GM18507 (cell line): ENCODE measurements at places on chromosomes 6 and 20.

DNA sequence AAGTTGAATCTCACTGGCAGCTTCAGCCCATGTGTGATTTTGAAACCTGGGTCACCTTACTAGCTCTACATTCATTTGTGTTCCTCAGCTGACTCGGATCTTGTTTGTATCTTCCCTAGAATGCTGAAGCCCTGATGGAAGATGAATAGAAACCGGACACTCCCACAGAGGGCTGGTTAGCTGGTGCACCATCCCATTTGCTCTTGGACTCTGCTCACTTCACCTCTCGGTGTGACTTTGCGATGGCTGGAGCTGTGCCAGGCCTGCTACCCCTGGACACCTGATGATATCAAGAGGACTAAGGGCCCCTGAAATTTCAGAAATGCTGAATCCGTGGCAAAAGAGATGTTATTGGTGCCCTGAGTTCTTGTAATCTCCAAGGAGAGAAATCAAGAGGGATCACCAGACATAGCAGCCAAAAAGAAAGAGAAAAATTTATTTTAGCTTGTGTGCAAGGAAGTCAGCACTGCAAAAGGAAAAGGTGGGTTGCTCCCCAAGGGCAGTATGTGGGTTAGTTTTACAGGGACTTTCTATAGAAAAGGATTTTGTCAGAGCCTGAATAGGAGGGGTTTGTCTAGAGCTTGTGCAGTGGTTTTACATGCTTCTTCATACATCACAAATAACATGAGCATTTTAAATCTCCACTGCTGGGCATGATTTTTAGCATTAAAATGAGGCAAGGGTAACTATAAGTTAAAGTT, 426.3 kb upstream of the NOX3 start:
- DNase-seq: no peak

- no peak for DNase-seq
Observed at GRCh38 chr20:17568972-17569521, 828 bp upstream of the DSTN start.

DNA sequence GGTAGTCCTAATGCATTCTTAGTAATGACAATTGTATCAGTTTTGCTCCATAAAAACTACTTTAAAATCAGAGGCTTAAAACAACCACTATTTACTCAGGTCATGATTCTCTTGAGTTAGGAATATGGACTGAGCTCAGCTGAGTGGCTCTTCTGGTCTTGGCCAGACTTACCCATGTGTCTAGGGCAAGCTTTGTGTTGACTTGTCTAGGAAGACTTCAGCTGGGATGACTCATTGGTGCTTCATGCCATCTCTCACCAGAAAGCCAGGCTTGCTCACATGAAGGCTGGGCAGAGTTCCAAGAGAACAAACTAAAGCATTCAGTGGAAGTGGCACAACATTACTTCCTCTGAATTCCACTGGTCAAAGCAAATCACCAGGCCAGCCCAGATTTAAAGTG, 155.3 kb downstream of the DHX35 start:
- DNase-seq: no peak

DNA sequence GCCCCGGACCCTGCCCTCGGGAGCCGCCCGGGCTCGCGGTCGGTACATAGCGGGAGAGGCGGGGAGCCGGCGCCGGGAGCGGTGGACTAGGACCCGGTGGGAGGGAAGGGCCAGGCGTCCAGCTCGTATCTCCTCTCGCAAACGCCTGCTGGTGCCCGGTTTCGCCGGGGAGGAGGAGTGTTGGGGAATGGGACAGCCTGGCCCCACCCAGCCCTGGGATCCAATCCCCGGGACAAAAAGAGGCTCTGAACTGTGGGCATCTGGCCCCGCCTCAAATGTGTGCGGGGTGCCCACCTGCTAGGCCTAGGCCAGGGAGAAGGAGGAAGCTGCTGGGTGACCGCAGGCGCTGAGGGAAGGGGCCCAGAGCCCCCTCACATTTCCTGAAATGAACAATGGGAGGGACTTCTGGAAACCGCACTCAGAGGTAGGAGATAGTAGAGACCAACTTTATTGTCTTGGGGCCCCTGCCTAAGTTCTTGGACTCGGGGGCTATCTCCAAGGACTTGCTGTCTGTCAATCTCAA, at the start of gene KCNK17:
Gene KCNK17, minus strand, starts transcription at position 147 of the 523 bp plus-strand sequence. Its CDS starts 99 bp downstream, at position 48.
- DNase-seq: no peak

DNA sequence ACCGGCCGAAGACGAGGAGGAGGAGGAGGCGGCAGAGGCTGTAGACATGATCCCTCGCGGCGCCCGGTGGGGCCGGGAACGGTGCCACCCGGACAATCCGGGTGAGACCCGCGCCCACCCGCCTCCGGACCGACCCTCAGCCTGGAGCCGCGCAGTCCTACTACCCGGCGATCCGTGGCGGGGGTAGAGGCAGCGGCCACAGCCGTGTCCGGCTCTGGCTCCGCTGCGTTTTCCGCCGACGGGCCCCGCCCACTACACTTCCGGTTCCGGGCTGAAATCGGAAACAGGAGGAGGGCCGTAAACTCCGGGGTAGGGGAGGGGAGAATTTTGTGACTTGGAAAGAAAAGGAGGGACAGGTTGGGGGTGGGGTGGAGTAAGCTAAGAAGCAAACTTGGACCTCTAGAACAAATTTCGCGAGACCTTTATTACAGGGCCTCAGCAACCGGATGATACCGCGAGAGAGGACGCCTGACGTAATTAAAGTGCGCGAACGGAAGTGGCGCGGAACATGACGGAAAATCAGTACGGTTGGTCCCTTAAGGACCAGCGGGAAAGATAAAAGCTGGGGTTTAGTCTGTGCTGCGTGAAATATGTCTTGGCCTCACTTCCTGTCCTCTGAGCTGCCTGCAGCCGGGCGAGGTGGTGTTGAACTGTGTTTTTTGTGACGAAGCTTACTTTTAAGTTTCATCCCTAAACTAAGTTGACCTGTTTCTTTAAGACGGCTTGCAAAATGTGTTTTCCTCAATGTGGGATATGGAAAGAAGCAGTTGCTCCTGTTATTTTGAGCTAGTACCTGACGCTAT, at the start of gene MAP3K7:
Gene MAP3K7, minus strand, starts transcription at position 237 of the 803 bp plus-strand sequence. Its CDS starts 189 bp downstream, at position 48.
- DNase-seq: peak; percentile 65

DNA sequence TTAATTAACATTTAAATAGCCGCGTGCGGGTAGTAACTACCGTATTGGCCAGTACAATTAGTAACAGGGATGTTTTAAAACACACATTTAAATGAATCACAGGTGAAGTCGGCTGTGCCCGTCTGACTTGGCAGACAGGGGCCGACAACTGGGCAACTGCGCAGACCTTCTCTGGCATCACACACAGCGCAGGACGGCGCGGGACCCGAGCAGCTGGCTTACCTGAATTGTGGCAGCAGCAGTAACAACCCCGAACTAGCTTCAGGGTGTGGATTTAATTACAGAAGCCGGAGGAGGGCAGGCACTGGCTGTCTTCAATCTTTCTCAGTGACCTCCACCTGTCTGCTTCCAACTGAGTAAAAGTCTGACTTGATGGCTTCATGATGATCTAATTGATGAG, 91.7 kb downstream of the DACT2 start:
- DNase-seq: no peak

GRCh38 chr6:128507337-128508310, 12.8 kb downstream of the PTPRK start:
- DNase-seq: no peak

DNA sequence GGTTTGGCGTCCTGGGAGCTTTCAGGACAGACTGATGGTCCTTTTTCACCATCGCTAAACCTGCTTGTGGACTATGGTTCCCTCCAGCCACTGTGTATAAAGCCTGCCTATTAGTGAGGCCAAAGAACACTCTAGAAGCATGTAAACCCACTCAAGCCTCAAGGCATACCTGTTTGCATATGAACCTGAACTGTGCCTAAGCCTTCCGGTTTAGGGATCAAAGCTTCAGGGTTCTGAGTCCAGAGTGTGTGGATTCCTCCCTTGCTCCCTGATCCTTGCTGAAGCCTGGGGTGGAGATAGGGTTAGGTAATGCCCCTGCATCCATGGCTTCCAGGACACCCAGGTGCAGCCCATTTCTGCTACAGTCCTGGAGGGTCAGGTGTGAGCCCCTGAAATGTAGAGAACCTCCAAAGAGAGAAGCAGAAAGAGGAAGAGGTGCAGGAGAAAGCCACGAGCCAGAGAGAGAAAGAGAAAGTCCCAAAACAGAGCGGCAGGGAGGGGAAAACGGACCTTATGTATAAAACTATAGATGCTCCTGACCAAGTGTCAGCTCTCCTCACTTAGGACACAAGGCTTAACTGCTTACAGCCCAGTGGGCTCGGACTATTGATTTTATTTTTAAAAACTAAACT, 93.3 kb downstream of the SCML4 start:
- DNase-seq: no peak

GRCh38 chr20:48926821-48927220, 5.3 kb downstream of the ARFGEF2 start:
- DNase-seq: no peak

DNA sequence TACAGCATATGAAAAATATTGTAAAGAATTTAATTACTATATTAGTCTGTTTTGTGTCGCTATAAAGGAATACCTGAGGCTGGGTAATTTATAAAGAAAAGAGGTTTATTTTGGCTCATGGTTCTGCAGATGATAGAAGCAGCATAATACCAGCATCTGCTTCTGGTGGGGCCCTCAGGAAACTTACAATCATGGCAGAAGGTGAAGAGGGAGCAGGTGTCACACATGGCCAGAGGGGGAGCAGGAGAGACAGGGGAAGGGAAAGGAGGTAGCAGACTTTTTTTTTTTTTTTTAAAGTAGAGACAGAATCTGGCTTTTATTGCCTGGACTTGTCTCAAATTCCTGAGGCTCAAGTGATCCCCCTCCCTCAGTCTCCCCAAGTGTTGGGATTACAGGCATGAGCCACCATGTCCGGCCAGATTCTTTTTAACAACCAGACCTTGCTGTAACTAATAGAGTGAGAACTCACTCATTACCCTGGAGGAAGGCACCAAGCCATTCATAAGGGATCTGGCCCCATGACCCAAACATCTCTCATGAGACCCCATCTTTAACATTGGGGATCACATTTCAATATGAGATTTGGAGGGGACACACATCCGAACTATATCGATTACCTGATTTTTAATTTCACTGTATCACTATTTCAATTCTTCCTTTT, 64.6 kb downstream of the MAN1A1 start:
- no peak for DNase-seq

- no peak for DNase-seq
Observed at GRCh38 chr6:47106721-47107197, 64.6 kb upstream of the ADGRF1 start.

DNA sequence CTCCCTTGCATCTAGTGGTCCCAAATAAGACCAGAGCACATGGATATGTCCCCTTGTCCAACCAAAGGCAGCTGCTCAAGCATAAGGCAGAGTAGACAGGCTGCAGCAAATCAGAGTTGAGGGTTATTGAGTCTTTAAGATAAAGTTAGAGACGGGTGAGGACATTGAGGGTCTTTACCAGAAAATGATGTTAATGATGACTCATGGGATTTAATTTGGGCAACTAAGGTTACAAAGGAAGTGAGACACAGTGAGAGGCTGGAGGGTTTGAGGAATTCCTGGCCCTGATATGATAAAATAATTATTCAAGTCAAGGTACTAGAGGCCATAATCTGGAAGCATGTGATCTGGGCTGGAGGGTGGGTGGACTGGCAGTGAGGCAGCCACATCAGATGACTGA, 133.6 kb downstream of the ALDH8A1 start:
- DNase-seq: no peak

DNA sequence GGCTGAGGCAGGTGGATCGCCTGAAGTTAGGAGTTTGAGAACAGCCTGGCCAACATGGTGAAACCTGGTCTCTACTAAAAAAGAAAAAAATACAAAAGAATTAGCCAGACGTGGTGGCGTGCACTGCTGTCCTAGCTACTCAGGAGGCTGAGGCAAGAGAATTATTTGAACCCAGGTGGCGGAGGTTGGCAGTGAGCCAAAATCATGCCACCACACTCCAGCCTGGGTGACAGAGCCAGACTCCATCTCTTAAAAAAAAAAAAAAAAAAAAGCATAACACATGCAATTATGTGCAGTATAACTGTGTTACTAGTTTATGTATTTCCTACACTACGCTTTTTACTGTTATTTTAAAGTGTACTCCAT, 31.9 kb upstream of the FAM135A start:
- DNase-seq: no peak

- DNase-seq: no peak
Observed at GRCh38 chr6:15479761-15480160, 183.1 kb downstream of the DTNBP1 start.

- DNase-seq: no peak
Observed at GRCh38 chr20:62651285-62652021, 9.2 kb downstream of the SLCO4A1 start.

DNA sequence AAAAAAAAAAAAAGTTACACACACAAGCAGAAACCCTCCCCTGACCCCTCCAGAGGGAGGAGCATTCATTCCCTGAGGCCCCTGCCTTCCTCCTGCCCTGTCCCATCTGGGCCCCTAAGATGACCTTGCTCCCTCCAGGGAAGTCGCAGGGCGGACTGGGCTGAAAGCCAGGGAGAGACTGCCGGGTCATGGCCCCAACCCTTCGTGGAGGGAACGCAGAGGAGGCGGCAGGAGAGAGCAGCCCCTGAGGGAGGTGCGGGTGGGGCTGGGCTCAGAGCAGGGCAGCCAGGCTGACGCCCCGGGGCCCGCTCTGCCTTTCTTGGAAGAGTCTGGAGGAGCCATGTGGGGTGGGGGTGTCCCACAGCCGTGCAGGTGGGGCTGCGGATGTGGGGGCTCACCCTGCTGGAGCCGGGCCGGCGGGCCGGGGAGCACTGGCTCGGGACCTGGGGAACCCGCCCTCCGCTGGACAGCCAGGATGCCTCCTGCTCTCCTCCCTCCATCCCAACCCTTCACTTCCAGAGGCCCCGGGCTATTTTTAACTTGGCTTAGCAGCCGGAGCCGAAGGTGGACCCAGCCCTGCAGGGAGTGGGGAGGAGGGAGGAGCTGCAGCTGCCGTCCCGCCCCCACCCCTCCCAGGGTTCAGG, 15.0 kb upstream of the ABHD16B start:
- DNase-seq: no peak

DNA sequence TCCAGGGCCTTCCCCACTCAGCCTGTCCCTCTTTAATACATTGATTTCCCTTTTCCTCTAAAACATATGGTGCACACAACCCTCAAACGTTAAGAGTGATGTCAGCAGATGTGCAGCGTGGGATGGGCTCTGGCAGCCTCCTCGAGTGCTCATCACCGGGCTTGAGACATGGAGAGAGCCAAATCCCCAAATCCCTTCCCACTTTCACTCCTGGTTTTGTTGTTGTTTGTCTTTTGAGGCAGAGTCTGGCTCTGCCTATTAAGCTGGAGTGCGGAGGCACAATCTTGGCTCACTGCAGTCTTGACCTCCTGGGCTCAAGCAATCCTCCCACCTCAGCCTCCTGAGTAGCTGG, 5.8 kb upstream of the PLTP start:
- no peak for DNase-seq

- DNase-seq: no peak
Observed at GRCh38 chr6:20906945-20907344, 372.7 kb downstream of the CDKAL1 start.
